ENCODE measurements at places on chromosomes 12 and 14. TPM values are rescaled to one million over a fixed set of nuclear protein-coding genes. Genes with fewer than 3 reads are reported as not detected.

DNA sequence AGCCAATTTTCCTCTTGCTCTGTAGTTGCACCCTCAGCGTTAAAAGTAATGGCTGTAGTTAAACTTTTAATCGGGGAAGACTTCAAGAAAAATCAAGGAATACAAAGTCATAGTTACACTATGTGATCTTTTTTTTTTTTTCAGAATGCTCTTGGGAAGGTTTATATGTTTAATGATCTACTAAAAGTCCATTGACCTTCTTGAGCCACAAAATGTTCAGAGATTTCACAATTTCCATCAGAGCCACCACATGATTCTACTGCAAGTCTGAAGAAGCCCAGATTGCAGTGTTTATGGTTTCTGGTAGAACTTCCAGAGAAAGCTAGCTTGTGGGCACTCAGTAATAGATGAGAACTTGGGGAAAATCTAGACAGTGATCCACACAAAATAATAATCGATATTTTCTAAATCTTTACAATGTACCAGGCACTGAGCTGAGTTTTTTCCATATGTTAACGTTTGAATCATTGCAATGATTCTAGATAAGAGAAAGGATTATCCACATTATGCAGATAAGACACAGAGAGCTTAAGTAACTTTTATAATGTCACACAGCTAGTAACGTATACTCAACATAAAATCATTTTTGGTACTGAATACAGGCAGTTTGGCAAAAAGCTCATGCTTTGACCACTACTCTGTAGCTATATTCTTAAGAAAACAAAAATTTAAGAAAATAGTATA lies 38.3 kb downstream of the GYS2 start:
- no peak overlapping the region for H3K27ac ChIP-seq
- DNase-seq: no peak
- no peak overlapping the region for H3K4me3 ChIP-seq
- no peaks in the 10 kb centered on the region for H3K36me3 ChIP-seq
- no peaks in the 10 kb centered on the region for H3K4me1 ChIP-seq
- no peaks in the 10 kb centered on the region for H3K27me3 ChIP-seq

- H3K36me3 ChIP-seq: no peaks in the 10 kb centered on the region
- H3K27me3 ChIP-seq: no peaks in the 10 kb centered on the region
- H3K27ac ChIP-seq: no peak overlapping the region
- H3K4me3 ChIP-seq: no peak overlapping the region
- DNase-seq: no peak
Observed at GRCh38 chr12:47985596-47986290, 18.5 kb downstream of the COL2A1 start.

Gene BMP4
- 8.4 TPM for polyA plus RNA-seq

- H3K36me3 ChIP-seq: no peaks in the 10 kb centered on the region
- no peak overlapping the region for H3K4me3 ChIP-seq
- DNase-seq: no peak
- H3K27me3 ChIP-seq: no peaks in the 10 kb centered on the region
Observed at GRCh38 chr12:74551291-74551690, 13.7 kb downstream of the ATXN7L3B start.

Gene ABHD12B
- polyA plus RNA-seq: 3.0 TPM

Gene CLMN
- 134 TPM for polyA plus RNA-seq

DNA sequence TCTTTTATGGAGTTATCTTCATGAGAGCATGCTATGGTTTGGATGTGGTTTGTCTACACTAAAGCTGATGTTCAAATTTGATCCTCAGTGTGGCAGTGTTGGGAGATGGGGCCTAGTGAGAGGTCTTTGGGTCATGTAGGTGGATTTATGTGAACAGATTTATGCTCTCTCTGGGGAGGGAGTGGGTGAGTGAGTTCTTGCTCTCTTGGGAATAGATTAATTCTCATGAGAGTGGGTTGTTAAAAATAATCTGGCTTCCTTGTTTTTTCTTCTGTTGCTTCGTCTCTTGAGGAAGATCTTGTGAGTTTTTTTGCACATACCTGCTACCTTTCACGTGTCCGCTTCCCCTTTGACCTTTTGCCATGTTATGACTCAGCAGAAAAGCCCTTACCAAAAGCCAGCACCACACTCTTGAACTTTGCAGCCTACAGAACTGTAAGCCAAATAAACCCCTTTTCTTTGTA lies 20.5 kb downstream of the DERA start:
- DNase-seq: no peak
- no peaks in the 10 kb centered on the region for H3K4me1 ChIP-seq
- H3K4me3 ChIP-seq: no peak overlapping the region
- no peak overlapping the region for H3K27ac ChIP-seq
- H3K36me3 ChIP-seq: no peaks in the 10 kb centered on the region

GRCh38 chr12:93387780-93388179 lies 10.1 kb downstream of the NUDT4 start:
- no peak for DNase-seq
- H3K36me3 ChIP-seq: no peaks in the 10 kb centered on the region
- H3K27me3 ChIP-seq: no peaks in the 10 kb centered on the region
- H3K4me3 ChIP-seq: no peak overlapping the region
- peaks cover 5% of the 10 kb centered on the region for H3K4me1 ChIP-seq

DNA sequence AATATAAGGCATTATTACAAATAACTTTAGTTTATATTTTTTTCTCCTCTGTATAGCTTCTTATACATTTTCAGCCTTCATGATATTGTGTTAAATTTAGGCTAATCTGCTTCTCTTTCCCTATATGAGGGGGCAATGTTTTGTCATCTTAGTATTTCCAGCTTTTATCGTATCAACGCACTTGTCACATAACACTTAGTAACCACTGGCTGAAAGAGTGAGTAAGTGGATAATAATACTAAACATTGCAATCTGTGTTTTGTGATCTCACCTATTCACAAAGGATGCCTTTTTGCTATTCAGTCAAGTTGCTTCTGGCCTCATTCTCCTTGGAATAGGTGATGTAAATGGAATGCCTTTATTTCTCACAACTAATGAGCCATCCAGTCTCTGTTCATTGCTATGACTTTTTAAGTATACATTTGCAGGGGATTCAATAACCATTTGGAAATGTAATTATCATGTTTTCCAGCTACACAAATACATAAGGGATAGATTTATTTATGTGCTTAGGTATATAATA lies 260.9 kb downstream of the BMP4 start:
- DNase-seq: no peak
- H3K27ac ChIP-seq: no peak overlapping the region
- no peaks in the 10 kb centered on the region for H3K4me1 ChIP-seq
- H3K36me3 ChIP-seq: no peaks in the 10 kb centered on the region
- no peaks in the 10 kb centered on the region for H3K27me3 ChIP-seq
- no peak overlapping the region for H3K4me3 ChIP-seq

Gene NGB
- polyA plus RNA-seq: 0.76 TPM

GRCh38 chr12:53464685-53465418 lies 12.9 kb downstream of the PCBP2 start:
- no peak overlapping the region for H3K4me3 ChIP-seq
- no peaks in the 10 kb centered on the region for H3K27me3 ChIP-seq
- no peak overlapping the region for H3K27ac ChIP-seq
- peaks cover 7% of the 10 kb centered on the region for H3K36me3 ChIP-seq

DNA sequence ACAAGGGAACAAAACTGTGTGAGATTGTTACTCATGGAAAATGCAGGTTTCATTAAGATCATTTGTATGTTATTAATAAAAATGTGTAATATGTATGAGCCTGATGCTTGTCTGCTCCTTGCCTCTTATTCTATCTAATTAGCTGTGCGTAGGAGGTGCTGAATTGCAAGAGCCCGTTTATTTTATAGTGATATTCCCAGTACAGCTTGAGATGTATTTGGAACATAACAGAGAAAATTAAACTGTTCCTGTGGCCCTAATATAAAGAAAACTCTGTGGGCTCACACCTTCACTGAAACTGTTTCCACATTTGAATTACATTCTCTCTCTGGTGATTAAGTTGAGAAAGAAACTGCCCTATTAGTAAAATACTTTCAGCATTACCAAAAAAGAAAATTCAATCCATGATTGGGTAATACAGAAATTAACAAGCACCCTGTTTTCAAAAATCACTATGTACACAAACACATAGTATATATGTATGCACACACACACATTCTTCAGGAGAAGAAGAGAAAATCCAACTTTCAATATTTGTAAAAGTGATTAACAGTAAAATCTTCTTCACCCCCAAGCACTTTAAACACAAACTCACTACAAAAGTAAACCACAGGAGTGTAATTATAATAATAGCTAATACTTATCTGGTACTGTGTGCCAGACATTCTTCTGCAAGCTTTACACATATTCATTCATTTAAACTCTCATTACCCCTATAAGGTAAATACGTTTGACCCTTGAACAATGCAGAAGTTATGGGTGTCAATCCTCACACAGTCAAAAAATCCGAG lies 233.2 kb downstream of the PHLDA1 start:
- H3K4me3 ChIP-seq: no peak overlapping the region
- H3K36me3 ChIP-seq: no peaks in the 10 kb centered on the region
- no peak overlapping the region for H3K27ac ChIP-seq
- H3K27me3 ChIP-seq: no peaks in the 10 kb centered on the region
- DNase-seq: no peak
- no peaks in the 10 kb centered on the region for H3K4me1 ChIP-seq

GRCh38 chr12:12693111-12693671 lies 2.8 kb downstream of the GPR19 start:
- no peaks in the 10 kb centered on the region for H3K36me3 ChIP-seq
- H3K4me1 ChIP-seq: peaks cover 9% of the 10 kb centered on the region
- H3K27me3 ChIP-seq: no peaks in the 10 kb centered on the region
- no peak overlapping the region for H3K4me3 ChIP-seq
- H3K27ac ChIP-seq: no peak overlapping the region
- DNase-seq: no peak

- H3K36me3 ChIP-seq: no peaks in the 10 kb centered on the region
- H3K27ac ChIP-seq: no peak overlapping the region
- H3K4me1 ChIP-seq: peaks cover 9% of the 10 kb centered on the region
- H3K27me3 ChIP-seq: no peaks in the 10 kb centered on the region
- DNase-seq: no peak
Observed at GRCh38 chr12:57541717-57542116, 5.3 kb downstream of the DCTN2 start.
